H1 (cell line): ENCODE measurements at places on chromosomes 12 and 14. TPM values are rescaled to one million over a fixed set of nuclear protein-coding genes. Genes with fewer than 3 reads are reported as not detected.
A peak's percentile ranks its signal among the peaks of the same experiment; 100 is the strongest.

DNA sequence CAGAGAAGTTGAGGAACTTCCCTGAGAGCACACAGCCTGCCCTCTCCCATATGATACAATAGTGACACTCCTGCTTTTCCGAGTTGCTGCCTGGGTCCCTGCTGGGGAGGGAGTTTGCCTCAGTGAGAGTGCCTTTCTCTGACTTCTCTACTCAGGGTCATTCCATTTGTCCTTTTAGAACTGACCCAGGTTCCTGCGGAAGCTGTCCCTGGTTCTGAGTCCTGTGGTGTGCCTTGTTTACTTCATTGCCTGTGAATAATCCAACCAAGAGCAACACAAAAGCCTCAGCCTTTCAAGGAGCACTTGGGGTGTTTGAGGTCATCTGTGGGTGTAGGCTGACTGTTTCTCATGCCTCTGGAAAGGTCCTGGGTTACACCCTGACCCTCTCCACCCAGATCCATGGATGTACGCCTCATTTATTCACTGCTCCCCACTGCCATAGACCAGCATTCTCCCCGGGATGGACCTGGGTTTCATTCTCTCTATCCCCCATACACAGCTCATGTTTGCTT lies 13.6 kb downstream of the SERPINA1 start:
- DNase-seq = no peak

DNA sequence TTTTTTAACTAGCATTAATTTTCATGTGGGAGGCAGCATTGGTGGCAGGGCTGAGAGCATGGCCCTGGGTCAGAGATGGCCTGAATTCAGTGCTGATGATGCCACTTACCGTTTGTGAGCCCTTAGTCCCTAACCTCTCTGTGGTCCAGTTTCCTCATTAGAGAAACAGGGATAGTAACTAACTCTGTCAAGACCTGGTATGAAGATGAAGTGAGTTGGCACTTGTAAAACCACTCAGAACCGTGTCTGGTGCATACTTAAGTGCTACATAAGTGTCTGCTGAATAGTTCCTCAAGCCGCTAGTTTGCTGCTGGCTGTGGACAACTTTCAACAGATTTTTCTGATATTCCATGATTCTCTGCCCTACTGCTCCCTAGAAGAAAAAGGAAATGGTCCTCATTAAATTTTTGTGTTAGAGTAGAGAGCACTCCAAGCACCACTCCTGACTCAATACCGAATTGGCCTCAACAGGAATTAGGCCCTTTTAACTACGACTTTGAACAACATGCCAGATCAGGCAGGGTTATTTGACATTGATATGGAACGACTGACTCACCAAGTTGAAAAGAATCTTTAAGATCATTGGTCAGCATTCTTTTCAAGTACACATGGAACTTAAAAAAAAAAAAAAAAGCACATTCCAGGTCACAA lies 250.2 kb downstream of the ANO2 start:
- DNase-seq = no peak

DNA sequence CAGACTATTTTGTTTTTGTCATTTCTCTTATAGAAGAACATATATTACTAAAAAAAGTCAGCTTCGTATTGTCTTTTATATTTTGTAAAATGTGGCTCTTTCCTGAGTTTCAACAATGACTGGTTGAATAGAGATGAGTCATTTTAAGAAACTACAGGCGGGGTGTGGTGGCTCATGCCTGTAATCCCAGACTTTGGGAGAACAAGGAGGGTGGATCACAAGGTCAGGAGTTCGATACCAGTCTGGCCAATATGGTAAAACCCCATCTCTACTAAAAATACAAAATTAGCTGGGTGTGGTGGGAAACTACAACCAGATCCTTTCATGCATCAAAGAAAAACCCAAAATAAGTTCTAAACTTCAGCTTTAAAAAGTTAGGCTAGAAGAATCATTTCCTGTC lies 28.8 kb downstream of the HECTD4 start:
- DNase-seq = no peak

NFE2 gene
- total RNA-seq = 1.4 and 2.0 TPM in 2 replicates

- no peak for DNase-seq
Measured at GRCh38 chr12:106090591-106091445, 47.9 kb downstream of the NUAK1 start.

DNA sequence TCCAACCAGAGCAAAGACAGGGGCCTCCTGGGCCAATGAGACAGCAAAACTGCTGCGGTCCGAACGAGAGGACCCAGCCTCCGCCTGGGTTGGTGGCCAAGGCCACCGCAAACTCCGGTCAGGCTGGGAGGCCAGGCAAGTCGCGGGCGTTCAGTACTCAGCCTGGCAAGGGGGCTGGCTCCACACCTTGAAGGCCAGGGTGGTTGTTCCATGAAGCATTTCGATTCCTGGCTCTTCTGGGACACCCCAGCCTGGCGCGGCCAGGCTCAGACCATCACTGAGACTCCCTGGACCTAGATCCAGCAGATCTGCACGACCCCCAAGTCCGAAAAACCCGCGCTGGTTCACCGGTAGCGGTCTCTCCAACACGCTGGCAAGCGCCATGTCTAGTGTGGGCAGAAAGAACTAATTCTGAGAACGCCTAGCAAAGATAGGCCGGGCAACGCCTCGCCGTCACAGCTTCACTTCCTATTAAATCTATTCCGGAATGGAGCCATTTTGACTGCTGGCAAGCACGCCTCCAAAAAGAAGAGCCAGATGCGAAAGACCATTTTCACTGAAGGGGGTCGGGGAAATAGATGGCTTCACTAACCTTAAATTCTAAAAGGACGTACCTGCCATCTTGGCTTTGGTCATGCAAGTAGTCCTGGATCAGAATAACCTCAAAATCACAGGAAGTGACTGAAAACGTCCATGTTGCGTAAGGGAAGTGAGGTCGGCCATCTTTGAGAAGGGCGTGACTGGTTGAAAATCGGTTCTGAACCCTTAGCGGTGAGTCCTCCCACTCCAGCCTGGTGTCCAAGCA lies at the start of gene PSMB5:
PSMB5 (minus strand) TSS at position 403 of the 805 bp plus-strand sequence; CDS start at position 384, 19 bp downstream.
- DNase-seq = peak; percentile 89

STAC3 gene
- 1.3 and 1.9 TPM in 2 replicates for total RNA-seq

DNA sequence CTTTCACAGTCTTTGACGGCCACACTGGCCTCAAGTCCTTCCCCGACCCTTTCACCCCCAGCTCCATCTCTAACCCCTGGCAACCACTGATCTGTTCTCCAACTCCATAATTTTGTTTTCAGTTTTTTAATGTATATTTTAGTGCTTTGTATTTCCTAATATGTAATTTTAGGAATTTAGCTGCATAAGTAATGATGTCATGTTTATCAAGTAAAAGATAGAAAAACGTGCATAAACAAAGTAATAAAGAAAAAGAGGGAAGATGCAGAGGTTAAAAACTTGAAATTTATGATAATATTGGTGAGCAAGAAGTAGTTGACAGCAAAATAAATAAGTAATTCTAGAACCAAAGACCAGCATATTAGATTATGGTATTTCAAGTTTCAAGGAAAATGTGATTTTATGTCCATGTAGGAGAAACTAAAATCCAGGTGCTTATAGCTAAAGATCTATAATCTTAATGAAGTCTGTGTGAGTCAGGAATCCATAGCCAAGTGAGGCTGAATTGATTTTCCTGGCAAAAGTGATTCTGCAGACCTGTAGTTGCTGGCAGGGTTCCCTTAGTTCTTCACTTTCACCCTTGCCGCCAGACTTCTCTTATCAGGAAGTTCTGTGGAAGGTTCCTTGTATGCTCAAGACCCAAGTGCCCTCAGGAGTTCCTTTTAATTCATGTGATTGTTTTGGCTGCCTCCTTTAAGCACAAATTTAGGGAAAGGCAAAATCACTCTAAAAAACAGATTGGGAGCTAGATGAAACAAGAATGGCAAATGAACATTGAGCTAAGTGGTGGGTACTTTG lies 24.4 kb downstream of the FBXW8 start:
- no peak for DNase-seq
